ENCODE measurements at places on chromosomes 5 and 9.

DNA sequence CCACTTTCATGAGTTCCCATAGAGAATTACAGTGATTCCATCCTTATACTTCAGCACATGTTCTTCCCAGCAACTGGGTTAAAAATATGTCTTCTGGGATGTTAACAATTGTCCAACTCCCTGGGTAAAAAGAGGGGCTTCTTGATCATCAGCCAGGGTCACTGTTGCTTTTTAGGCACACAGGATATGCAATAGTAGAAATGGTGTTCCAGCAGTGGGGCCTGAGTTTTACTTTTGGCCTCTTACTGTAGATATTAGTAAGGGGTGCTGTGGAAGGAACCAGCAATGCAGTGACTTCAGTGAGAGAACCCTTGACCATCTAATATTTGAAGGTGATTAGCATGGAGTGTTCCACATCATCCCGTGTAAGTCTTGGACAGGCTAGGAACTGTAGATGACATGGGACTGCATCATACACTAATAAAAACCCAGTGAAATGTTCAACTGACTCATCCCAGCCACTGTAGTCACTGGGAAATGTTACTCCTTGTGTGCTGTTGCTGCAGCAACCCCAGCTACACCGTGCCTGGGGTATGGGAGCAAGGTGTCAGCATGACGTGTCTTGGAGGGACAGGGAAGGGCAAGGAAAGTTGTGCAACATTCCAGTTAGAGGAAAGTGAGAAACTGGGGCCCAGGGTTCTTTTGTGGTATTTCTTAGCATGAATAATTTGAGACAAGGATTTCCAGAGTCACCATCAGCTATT lies 610.9 kb downstream of the RAB3C start:
- no peak for DNase-seq

GRCh38 chr5:141628175-141628788 lies 8.4 kb downstream of the HDAC3 start:
- DNase-seq: no peak

- no peak for DNase-seq
Observed at GRCh38 chr5:157561110-157561509, 14.5 kb downstream of the ADAM19 start.

DNA sequence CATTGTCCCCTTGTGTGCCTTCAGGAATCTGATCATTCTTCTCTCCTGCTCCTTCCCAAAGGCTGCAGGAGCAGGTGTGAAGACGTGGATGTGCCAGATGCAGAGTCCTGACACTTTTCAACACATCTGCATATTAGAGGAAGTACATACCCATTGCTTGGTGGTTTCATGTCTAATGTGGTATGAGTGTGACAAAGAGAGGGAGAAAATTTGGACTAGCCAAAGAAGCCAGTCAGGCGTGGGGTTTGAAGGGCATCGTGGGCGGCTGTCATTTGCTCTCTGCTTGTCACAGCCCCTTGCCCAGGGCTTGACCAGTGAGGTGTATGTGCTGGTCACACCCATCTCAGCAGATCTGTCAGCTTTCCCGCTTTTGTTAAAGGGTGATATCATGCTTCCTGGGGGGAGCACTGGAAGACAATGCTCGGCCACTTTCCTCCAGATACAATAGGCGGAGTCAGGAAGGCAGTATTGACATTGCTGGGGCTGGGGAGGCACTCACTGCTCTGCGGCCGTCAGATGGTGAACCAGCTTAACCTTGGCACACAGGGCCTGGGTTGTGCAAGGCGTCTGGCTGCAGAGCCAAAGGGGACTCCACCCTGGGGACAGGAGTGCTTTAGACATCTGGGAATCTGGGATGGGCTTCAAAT lies 8.6 kb downstream of the TEK start:
- no peak for DNase-seq
